ENCODE measurements at places on chromosomes 16 and 17.

DNA sequence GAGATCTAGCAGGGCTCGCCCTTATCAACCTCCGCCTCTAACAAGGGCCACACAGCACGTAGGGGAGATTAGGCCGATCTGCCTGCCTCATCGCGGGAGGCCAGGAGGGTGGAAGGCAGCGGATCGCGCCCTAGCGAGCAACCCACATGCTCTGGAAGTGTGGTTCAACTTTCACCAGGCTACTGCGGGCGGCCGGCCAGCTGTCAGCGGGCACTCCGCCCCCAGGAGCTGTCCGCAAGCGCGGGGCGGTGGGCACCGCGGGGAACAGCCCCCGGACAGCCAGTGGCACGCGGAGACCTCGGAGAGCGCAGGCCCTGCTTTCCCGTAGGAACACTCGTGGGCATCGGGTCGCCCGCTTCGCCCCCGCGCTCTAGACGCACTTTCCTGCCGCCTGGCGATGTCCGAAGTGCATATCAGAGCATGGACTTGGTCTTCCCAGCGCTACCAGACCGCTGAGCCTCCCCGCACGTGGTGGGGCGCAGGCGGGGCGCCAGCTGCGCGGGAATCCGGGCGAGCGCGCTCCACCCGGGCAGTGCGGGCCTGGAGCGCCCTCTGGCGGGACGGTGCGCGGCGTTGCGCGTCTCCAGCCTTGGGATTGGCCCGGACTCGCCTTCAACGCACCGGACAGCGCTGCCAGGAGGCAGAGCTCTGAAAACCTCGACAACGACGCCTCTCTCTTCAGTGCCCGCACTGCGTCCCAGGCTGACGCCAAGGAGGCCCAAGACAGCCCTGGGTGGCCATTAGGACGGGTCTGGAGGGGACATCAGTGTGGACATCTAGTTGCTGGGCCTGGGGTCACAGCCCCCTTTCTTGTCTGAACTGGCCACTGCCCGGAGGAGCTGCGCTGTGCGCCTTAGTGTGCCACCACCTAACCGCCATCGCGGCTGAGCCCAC, 3.6 kb upstream of the ZNHIT3 start:
- peak; percentile 71 for DNase-seq

- no peak for DNase-seq
These were observed 34.1 kb downstream of the NME2 start for GRCh38 chr17:51200295-51200694.

DNA sequence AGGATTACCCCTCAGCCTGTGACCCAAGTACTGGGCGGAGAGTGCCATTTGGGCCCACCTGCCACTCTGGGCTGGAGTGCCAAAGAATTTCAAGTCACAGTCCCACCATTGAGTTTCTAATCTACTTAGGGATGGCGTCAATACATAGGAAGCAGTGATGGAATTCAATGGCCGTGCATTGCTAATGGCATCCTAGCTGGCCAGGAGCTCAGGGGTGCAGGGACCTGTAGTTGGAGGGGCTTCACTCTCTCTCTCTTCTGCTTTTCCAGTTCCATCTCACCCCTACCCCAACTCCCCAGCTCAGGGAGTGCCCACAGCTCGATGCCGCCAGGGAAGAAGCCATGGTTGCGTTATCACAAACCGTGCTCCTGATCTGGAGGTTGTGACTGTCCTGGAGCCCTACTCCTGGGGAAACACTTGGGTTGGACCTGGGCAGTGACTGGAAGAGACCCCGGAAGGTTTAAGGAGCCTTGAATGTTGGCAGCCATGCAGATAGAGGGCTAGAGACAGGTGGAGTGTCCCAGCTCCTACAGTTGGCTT, 2.4 kb downstream of the MMP15 start:
- no peak for DNase-seq

DNA sequence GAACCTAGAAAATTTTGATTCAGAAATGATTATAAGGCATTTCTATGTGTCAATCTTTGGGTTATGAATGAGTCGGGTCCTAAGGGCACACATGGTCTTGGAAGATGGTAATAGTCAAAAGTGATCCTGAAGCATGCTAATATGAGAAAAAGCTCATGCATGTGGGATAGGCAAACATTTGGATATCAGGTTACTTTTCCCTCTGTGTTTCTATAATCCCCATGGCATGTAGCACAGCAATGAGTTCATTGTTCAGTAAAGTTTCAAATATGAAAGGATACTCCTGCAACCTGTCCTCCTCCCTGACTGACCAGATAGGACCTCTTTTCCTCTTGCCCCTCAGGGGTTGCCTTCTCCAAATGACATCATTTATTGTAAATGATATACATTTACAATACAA, 249.9 kb upstream of the MON1B start:
- DNase-seq, result no peak

DNA sequence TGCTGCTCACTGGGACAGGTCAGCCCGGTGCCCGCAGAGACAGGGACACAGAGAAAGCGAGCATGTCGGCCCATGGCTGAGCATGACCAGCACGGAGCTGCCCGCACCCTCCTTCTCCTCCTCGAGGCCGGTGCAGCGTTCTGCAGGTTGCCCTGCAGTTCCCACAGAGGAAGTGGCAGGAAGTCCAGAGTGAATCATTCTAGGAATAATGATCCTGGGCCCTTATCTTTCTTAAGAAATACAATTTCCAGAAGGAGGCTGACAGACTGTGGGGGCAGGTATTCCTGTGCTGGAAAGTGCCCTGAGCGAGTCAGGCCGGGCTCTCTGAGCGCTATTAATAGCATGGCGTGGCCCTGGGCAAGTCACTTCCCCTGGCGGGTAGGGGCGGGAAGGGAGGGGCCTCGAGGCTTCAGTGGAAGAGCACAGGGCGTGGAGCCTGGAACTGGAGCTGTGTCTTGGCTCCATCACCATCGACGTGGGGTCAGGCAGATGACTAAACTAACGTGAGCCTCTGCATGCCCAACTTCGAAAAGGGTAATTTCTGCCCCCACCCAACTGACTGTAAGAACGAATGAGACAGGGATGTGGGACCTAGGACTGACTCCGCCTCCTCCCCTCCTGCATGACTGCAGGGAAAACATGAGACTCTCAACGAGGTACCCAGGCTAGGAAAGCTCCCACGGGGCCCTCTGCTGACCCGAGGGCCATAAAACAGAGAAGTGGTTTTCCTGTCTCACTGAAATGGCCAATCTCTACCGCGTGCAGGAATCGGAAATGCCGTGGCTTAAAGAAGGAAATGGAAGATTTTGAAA, 9.8 kb downstream of the TMEM204 start:
- peak; percentile 89 for DNase-seq

DNA sequence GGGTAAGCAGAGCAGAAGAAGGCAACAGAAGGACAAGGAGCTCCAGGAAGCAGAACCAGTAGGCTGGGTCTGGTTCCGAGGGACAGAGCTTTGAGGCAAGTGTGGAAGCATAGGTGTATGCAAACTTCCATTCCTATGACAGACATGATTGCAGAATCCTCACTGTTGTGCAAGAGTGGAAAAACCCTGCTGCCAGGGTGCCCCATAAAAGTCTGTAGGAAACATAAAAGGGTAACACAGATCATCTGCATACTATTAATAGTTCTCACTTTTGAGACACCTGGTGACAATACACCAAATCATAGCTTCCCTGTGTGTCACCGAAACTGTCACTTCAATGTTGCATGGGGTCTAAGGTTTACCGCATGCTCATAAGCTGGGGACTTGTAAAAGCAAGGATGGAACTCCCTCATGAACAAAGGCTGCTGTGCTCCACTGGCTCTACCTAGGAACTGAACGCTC, 39.7 kb downstream of the ARHGAP17 start:
- DNase-seq, result no peak

- no peak for DNase-seq
These were observed 23.3 kb upstream of the CACNG4 start for GRCh38 chr17:66941249-66941648.

GRCh38 chr17:17931159-17931558, 41.0 kb downstream of the TOM1L2 start:
- no peak for DNase-seq

DNA sequence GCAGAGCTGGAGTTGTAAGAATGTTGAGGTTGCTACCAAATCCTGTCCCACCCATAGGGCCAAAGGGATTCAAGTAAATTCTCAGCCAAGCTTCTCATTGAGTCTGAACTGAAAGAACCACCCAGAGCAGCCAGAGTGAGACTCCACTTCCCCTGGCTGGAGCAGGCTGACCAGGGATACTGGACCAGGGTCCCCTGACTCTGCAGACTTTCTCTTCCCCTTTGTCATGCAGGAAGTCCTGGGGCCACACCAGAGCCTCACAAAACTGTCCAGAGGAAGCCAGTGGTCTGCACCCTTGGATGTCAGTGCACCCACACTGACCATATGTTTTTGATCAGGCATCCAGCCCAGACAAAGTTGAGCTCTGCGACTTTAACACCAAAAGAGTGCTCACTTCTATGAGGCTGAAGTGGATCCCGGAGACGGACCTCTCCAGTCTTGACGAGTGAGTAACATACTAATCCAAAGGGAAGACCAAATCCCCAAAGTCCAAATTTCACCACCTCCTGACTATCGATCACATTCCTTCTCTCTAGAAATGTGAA, 4.1 kb downstream of the NXN start:
- no peak for DNase-seq

- DNase-seq, result peak; percentile 11
These were observed 7.4 kb upstream of the TMEM220 start for GRCh38 chr17:10737168-10737622.

DNA sequence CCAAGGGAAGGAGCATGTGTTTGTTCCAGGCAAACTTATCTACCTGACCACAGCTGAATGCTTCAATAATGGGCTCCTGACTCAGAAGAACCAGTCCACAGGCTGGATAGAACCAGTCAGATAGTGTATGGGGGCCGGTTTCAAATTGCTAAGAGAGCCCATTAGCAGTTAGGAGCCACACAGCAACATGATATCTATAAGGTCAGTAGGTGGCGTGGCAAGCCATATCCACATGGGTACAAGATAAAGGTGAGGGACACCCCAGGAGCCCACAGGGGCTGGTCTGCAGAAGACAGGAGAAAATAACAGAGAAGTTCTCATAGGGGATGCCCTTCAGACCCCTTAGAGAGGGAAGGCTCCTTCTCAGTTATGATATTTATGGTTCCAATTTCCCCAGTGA, 31.6 kb upstream of the CDRT15 start:
- no peak for DNase-seq

DNA sequence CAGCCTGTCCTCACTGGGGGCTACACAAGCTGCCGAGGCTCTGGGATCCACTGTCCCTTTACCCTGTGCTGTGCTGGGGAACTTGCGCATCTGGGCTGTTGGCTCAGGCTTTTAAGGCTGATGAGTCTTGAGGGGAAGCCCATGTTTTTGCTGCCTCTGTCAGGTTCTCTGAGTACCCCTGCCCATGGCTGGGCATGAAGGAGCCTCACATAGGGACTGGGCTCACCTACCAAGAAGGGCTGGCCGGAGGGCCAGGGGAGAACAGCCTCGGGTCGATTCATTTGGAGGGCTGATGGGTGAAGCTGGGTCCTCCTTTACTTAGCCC, 14.6 kb downstream of the FMNL1 start:
- DNase-seq, result no peak

DNA sequence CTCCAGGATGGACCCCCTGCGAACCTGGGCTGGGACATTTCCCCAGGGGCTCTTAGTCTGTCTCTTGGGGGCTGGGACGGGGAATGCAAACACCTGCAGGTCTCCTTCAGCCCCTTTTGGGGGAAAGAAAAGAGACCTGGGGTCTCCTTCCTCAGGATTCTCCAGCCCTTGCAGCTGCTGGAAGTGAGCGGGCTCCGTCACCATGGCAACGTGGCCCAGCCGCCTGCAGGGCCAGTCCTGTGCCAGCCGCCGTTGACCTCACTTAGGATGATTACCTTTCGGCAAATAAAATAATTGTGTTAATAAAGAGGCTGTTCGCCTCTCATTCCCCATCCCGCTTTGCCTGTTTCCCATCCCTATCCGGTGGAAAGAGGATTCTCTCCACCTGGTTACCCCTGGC, 25.7 kb downstream of the MRM1 start:
- DNase-seq, result no peak

GRCh38 chr16:81384006-81384405, 60.6 kb upstream of the CMIP start:
- DNase-seq, result no peak

GRCh38 chr17:65278050-65278819, 141.1 kb downstream of the RGS9 start:
- DNase-seq, result no peak

GRCh38 chr16:63717806-63718205, 1404.1 kb downstream of the CDH11 start:
- DNase-seq, result no peak

- no peak for DNase-seq
These were observed 27.6 kb downstream of the NXPH3 start for GRCh38 chr17:49603238-49603637.

- DNase-seq, result peak; percentile 12
These were observed 195.3 kb downstream of the MSI2 start for GRCh38 chr17:57451643-57452042.

GRCh38 chr17:38591759-38592241, 14.0 kb downstream of the SRCIN1 start:
- peak; percentile 96 for DNase-seq

DNA sequence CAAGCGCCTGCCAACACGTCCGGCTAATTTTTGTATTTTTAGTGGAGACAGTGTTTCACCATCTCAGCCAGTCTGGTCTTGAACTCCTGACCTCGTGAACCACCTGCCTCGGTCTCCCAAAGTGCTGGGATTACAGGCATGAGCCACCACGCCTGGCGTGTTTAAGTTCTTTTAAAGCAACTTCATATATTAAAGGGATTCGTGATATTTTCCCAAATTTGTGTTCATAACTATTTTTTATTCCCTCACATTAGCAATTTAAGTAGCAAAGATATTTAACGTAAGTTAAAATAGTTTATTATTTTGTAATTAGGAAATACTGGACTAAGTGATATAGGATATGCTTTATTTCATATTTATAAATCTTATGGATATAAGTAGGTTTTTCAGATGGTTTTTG, 4.2 kb downstream of the SPG7 start:
- DNase-seq, result no peak

- no peak for DNase-seq
These were observed 32.8 kb upstream of the MNT start for GRCh38 chr17:2433696-2434095.

- DNase-seq, result no peak
These were observed 170.3 kb downstream of the COPRS start for GRCh38 chr17:31688701-31689100.

- no peak for DNase-seq
These were observed 283.4 kb upstream of the IRX5 start for GRCh38 chr16:54647216-54647615.

- no peak for DNase-seq
These were observed 1.4 kb downstream of the MPG start for GRCh38 chr16:79151-80054.

DNA sequence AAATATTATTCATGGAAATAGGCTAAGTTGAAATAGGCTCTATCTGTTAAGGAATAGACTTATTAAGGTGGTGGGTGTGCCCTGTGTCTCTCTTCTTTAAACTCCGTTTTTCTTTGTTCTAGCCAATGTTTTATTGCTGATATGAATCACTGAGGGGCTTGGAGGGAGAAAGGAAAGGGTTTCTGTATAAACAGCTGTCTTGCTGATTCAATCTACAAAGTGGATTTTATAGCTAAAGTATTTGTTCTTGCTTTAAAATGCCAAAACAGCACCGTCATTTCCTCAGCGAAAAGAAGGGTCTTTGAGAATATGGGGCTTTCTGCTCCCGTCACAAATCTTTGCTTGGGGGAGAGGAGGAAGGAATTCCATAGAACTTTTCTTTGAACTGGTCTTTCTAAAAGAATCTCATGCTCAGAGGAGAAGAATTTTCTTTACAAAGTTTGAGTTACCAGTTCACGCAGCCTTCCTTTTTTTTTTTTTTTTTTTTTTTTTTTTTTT, 39.3 kb downstream of the MSI2 start:
- DNase-seq, result no peak
